ENCODE measurements at places on chromosomes 16 and 17. TPM values are rescaled to one million over a fixed set of nuclear protein-coding genes. Genes with fewer than 3 reads are reported as not detected.

The MMP28 gene
- total RNA-seq, result 55.6 TPM

The CDC6 gene
- total RNA-seq, result 1.4 TPM

The DCUN1D3 gene
- total RNA-seq, result 28.7 TPM

The FAM171A2 gene
- total RNA-seq, result 1.8 TPM

The ERAL1 gene
- total RNA-seq, result 24.4 TPM

The UBE2I gene
- total RNA-seq, result 95.6 TPM

The GGA2 gene
- total RNA-seq, result 161 TPM

The PRR29 gene
- 0.43 TPM for total RNA-seq

The NHERF2 gene
- total RNA-seq, result 363 TPM

The VASN gene
- 20.3 TPM for total RNA-seq

The CBX4 gene
- total RNA-seq, result 20.2 TPM

The AOC2 gene
- total RNA-seq, result 2.0 TPM

The SPATA22 gene
- 0.75 TPM for total RNA-seq

The LRRC36 gene
- 27.4 TPM for total RNA-seq

The KRTAP3-2 gene
- not detected for total RNA-seq

The BCAR1 gene
- 61.7 TPM for total RNA-seq

The PRSS36 gene
- total RNA-seq, result 3.5 TPM

The DRC3 gene
- total RNA-seq, result 3.3 TPM

The GDPD1 gene
- total RNA-seq, result 3.9 TPM

The VTN gene
- 1.3 TPM for total RNA-seq

The TSPAN10 gene
- 1.1 TPM for total RNA-seq

The TMEM238L gene
- not detected for total RNA-seq

The NPEPPS gene
- total RNA-seq, result 113 TPM

The RRAD gene
- total RNA-seq, result 11.1 TPM

The CDRT15L2 gene
- not detected for total RNA-seq

The EIF3CL gene
- total RNA-seq, result 25.2 TPM

The DHRS11 gene
- total RNA-seq, result 5.7 TPM

The AATK gene
- 72.5 TPM for total RNA-seq

The ZNF319 gene
- 10.6 TPM for total RNA-seq

The ATP2A1 gene
- 0.46 TPM for total RNA-seq

The TEKT1 gene
- not detected for total RNA-seq

The CDH5 gene
- 144 TPM for total RNA-seq

The CACNG5 gene
- total RNA-seq, result not detected

The LDAF1 gene
- total RNA-seq, result 33.3 TPM

The DVL2 gene
- 41.0 TPM for total RNA-seq

The IGFALS gene
- total RNA-seq, result 2.5 TPM

The NTN1 gene
- 4.1 TPM for total RNA-seq

The SLC5A11 gene
- total RNA-seq, result not detected

The TEX14 gene
- total RNA-seq, result 1.3 TPM

The SERPINF2 gene
- total RNA-seq, result 21.6 TPM

The NLRC5 gene
- total RNA-seq, result 44.9 TPM

The GCGR gene
- not detected for total RNA-seq

The ZG16B gene
- total RNA-seq, result not detected

The FBXO39 gene
- total RNA-seq, result 0.49 TPM

All from upper lobe of right lung (tissue), 1 donor.